ENCODE measurements at places on chromosomes 4 and X.

DNA sequence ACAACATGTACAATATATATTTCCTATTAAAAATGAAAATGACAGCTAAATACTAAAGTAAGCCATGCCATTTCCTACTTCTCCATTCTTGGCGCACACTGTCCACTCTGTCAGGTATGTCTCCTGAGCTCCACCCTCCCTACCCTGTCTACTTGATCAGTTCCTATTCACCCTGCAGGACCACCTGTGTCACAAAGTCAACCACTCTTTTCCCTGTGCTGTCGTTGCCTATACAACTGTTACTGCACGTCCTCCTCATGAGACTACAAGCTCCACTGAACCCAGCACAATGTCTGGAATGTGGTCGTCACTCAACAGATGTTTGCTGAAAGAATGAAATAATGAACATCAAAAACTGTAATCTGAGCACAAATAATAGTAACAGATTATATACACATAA, 54.9 kb downstream of the SLC9A7 start:
- no peak for DNase-seq

DNA sequence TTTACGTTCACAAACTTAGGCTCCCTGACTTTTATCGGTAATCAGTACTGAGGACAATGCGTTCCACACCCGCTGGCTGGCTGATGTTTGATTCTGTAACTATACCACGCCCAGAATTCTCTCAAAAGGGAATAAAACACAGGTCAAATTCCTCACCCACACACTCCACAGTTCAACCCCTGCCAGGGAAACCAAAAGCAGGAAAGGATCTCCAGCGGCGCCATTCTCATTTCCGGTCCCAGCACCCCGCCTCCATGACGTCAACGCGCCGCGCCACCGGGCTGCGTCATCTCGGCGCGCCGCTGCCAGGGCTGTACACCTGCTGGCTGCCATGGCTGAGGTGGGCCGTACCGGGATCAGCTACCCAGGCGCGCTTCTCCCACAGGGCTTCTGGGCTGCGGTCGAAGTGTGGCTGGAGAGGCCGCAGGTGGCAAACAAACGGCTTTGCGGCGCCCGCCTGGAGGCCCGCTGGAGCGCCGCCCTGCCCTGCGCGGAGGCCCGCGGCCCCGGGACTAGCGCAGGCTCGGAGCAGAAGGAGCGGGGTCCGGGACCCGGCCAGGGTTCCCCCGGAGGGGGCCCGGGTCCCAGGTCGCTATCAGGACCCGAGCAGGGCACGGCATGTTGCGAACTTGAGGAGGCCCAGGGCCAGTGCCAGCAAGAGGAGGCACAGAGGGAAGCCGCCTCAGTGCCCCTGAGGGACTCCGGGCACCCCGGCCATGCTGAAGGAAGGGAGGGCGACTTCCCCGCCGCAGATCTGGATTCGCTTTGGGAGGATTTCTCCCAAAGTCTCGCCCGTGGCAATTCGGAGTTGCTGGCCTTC, at the start of the genes ACOX3 and TRMT44:
ACOX3 (minus strand) TSS at position 232 of the 820 bp plus-strand sequence. CDS start 24,202 bp downstream, outside the sequence.
TRMT44 (plus strand) TSS at position 286 of the 820 bp plus-strand sequence; CDS start at position 332, 46 bp downstream.
- peak; percentile 93 for DNase-seq

- no peak for DNase-seq
Observed at GRCh38 chr4:105490523-105490922, 16.7 kb upstream of the PPA2 start.

- DNase-seq, result no peak
Observed at GRCh38 chr4:94623126-94623911, 134.4 kb upstream of the BMPR1B start.

DNA sequence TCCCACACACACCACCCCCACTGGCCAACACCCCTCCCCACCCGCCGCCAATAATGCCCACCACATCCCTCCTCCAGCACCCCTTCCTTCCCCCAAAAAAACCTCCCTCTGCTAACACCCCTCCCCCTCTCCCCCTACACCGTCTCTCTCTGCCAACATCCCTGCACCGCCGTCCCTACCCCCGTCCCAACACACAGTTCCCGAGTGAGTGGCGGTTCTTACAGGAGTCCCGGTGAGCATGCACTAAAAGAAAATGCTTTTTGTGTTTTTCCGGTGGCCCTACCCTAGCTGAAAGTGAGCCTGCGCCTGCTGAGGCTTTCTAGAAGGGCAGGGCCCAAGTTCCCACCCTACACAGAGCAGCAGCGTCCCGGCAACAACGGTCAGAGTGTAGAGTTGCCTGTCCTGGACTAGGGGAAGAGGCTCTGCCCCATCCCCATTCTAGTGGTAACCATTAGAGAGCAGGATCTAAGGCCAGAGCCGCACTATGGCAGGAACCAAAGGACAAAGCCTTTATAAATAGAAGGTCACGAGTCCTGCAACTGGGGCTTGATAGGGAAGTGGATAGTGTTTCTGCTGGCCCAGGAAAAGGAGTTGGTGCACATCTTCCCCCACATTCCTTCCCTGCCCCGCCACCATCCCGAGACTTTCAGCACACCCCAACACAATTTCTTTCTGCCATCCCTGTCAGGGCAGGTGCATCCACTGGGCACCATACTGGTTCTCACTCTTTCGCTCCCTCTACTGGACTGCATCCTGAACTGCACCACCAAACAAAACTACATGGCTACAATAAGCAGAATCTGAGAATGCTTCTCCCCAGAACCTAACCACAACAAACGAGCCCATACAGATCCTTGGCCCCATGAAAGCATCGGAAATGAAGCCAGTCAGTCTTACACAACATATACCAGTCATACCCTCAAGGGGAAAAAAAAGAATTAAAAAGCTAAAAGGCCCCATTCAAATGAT, 78.1 kb upstream of the PAGE3 start:
- no peak for DNase-seq
